ENCODE measurements at places on chromosomes 3 and 15.

- DNase-seq: no peak
Measured at GRCh38 chr3:2392981-2393380, 294.3 kb downstream of the CNTN4 start.

DNA sequence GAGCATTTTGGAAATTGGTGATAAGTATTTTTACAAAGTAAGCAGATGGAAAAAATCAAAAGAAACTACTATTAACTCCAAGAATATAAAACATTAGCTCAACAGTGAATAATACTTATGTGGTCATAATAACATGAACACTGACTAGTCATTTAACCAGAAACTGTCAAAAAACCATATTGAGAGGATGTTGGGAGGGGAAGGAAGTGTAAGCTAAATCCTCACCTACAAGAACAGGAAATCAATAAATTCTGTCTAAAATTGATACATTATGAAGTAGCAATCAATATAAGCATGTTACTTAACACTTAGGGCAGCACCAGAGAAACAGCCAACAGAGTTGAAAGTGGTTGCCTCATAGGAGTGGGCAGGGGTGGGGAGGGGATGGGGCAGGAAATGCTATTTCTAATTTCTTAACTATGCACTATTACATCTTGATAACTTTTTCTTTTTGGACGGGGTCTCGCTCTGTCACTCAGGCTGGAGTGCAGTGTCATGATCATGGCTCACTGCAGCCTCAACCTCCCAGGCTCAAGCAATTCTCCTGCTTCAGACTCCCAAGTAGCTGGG is 41.7 kb downstream of the CCR3 start:
- DNase-seq: no peak

DNA sequence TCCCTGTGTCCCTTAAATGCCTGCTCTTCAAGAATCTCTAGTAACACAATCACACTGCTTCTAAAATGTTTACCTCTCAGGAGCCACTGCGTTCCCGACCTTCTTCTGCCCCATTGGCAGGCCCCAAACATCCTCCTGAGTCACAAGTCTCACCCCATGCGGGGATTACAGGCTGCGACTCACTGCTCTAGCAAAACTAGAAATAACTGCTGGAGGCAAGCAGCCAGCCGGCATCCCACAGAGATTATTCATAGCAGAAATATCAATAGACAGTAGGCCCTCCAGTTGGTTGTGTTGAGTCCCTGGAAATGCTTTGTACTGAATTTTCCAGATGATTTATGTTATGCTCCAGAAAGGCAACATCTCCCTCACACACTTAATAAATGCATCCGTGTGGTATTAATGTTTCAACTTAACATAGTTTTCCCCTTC is 64.8 kb downstream of the RFTN1 start:
- peak; percentile 29 for DNase-seq

GRCh38 chr3:42749753-42750231 is 23.3 kb downstream of the CCDC13 start:
- no peak for DNase-seq

- no peak for DNase-seq
Measured at GRCh38 chr3:68467465-68467864, 464.9 kb downstream of the TAFA4 start.

DNA sequence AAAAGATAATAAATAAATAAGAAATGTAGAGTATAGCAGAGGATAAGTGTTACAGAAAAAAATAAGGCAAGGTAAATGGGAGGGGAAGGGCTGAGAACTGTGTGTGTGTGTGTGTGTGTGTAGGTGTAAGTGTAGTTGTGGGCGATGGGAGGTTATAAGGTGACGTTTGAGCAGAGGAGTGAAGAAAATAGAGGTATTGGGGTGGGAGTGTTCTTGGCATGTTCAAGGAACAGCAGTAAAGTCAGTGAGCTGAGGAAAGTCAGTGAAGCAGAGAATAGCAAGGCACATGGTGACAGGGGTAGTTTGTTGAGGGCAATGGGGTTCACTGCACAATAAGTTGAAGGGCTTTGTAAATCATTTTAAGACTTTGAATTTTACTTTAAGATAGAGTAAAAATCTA is 30.9 kb upstream of the ZNF148 start:
- DNase-seq: no peak

DNA sequence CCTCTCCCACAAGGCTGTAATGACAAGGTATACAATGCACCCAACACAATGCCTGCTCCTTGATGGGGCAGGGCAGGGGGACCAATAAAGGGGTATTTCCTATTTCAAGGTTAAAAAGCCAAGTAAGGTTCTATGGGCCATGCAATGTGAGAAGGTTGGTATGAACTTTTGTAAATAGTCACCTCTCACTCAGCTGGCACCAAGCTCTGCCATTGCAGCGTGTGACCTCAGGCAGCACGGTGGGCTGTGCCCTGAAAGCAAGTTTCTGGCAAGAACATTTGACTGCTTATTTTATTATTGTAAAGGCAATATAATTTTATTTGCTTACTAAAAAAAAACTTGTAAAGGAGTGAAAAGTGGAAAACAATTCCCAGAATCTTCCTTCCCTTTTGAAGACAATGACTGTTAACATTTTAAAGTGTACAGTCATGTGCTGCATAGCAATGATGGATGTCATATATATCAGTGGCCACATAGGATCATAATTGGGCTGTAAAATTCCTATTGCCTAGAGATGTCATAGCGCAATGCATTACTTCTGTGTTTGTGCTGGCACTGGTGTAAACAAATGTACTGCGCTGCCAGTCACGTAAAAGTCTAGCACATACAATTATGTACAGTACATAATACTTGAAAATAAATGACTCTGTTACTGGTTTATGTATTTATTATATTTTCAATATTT is 167.3 kb upstream of the RORA start:
- no peak for DNase-seq

DNA sequence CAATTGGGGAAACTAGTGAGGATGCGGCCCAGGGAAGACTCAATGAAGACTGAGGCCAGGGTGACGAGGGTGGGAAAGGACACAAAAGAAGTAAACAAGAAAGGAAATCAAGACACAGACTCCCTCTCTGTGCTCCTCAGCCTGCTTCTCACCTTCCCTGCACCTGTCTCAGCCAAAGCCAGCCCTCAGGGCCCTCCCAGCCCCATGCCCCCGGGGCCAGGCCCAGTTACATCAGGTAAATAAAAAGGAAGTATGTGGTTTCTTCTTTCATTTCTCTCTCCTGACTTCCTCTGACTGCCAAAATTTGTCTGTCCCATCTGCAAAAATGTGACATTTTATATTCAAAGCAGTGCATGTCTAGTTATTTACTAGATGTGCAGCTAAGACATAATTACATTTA is 328.0 kb downstream of the UACA start:
- DNase-seq: no peak

DNA sequence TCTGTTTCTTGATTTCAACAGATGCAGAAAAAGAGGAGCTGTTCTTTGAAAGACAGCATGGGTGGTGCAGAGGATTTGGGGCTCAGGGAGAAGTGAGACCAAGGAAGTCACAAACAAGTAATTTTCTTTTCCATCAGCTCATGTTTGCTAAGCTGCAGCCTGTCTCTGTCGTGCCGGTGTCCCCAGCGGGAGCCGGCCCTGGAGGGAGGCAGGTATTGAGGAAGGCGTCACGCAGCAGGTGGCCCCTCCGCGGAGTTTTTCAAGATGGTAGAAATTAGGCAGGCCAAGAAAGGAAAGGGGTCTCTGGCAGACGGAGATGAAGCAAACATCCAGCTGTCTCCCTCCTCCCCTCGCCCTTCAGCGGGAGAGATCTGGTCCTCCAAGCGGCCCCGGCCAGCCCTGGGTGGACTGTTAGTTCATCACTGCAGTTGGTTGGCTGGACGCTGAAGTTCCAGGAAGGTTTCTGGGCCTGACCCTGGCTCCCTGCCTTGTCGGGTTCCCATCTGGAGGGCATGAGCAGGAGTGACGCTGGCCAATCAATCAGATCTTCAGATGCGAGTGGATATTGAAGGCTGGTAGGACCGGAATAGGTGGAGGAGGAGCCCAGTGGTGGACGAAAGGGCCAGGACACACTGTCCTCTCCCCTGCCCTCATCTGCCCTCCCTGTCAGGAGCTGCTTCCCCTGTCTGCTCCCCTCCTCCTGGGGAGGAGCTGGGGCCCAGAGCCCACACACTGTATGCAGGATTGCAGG is 27.7 kb upstream of the MUC4 start:
- no peak for DNase-seq

DNA sequence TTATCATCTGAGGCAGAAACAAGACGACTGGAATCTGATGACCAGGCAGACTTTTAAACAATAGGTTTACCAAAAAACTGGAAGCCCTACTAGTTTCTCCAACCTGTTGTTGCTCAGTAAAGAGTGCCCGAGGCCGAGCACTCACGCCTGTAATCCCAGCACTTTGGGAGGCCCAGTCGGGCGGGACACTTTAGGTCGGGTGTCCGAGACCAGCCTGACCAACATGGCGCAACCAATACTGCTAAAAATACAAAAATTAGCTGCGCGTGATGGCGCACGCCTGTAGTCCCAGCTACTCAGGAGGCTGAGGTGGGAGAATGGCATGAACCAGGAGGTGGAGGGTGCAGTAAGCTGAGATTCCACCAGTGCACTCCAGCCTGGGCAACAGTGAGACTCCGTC is 1.1 kb upstream of the WDR5B start:
- no peak for DNase-seq

DNA sequence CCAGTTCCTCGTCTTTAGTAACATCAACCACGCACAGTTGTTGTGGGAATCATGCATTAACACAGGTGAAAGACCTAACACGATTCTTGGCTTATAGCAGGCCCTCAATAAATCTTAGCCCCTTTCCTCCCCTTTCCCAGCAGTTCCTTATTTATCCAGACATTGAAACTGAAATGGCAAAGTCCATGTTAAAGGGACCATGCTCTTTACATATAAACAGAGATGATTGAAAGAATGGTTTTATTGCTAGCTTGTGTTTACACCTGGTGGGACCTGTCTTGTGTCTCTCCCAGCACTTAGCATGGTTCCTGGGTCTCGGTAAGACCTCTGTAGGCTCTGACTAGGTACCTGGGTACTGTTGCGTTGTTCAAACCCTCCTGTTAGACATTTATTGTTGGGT is 251.8 kb downstream of the LRTM1 start:
- no peak for DNase-seq

DNA sequence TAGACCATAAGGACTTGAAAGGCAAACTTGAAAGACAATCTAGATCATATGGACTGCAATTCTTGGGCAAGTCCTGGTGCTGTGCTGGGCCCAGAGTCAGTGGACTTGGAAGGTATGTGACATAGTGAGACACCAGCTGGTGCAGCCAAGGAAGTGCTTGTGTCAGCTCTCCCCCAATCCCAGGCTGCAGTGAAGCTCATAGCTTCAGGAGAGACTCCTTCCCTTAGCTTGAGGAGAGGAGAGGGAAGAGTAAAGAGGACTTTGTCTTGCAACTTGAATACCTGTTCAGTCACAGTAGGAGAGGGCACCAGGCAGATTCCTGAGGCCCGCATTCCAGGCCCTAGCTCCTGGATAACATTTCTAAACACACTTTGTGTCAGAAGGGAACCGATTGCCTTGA is 127.4 kb upstream of the ZPLD1 start:
- DNase-seq: no peak

GRCh38 chr3:90015688-90016356 is 908.4 kb downstream of the EPHA3 start:
- no peak for DNase-seq

DNA sequence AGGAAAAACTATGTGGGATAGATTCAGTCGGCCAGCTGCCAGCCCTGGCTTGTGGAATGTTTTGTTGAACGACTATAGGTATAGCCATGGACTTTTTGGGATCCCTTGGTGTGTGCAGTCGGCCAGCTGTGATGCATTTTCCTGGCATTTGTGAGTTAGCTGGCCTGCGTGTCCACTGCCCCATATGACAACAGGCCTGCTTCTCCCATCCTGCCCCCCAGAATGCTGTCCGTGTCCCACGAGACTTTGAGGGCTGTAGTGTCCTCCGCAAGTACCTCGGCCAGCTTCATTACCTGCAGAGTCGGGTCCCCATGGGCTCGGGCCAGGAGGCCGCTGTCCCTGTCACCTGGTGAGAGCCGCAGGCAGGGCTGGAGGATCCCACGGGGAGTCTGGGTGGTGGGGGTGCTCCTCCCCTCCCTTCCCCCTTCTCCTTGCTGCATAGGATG is 23.6 kb downstream of the PTPN23 start:
- DNase-seq: no peak

DNA sequence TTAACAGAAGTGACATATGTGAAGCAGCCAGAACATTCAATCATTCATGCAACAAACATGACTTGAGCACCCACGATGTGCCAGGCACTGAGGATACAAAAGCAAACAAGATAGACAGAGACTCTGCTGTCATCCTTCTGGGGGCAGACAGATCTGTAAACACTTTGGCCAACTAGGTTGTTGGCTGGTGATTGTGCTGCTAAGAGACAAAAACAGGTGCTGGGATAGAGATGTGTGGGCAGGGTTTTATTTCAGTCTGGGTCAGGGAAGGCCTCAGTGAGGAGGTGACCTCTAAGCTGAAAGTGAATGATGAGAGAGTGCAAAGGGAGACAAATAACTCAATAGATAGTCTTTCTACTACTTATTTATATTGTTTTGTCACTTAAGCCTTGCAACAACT is 147.0 kb upstream of the VEPH1 start:
- DNase-seq: no peak

- DNase-seq: no peak
Measured at GRCh38 chr3:29484633-29485032, 203.8 kb downstream of the RBMS3 start.

DNA sequence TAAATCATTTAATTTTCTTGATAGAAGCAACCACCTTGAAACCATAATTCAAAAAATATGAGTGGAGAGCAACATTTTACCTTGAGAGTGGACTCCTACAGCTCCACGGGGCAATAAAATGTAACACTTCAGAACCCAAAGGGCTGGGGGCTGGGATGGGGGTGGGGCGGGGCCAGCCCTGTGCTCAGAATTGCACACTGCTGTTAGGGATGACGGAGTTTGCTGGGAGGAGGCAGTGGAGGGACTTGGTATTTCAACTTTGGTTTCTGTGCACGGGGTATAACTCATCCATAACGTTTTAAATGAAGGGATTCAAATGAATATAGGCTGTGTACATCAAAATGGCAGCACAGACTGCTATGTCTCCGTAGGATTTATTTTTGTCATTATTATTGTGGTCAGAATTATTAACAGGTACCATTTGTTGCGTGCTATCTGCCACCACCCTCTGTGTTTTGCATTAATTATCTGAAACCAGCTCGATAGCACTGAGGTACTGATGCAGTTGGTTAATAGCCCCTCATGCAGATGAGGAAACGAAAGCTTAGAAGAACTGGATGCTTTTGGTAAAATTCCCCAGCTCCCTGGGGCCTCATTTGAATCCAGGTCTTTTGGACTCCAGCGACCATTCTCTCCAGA is 29.4 kb upstream of the WNT5A start:
- DNase-seq: no peak

DNA sequence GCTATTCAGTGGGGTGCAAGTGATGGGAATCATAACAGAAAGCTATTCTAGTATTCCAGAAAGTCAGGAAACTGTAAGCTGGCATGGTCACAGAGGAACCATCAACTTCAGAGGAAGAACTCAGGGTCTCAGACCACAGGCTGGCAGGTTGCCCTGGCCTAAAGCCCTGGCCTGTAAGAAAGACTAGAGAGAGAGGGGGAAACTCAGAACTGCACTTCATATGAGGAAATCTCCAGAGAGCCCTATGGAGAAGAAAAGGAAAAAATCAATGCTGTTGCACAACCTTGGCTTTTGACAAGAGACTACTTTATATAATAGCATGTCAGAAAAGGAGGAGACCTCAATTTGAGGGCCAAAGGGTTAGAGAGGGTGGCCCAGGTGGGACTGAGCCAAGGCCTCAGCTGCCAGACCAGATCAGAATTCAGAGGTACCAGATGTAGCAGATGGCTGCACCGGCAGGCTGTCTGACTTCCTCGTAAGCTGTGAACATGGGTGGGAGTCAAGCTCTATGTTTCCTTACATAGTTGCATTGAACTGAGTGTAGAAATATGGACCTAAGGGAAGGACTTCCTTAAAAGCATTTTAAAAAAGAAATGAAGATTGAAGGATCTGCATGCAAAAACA is 333.8 kb downstream of the PDCD6IP start:
- DNase-seq: no peak
